ENCODE measurements at places on chromosomes 16 and 17.

DNA sequence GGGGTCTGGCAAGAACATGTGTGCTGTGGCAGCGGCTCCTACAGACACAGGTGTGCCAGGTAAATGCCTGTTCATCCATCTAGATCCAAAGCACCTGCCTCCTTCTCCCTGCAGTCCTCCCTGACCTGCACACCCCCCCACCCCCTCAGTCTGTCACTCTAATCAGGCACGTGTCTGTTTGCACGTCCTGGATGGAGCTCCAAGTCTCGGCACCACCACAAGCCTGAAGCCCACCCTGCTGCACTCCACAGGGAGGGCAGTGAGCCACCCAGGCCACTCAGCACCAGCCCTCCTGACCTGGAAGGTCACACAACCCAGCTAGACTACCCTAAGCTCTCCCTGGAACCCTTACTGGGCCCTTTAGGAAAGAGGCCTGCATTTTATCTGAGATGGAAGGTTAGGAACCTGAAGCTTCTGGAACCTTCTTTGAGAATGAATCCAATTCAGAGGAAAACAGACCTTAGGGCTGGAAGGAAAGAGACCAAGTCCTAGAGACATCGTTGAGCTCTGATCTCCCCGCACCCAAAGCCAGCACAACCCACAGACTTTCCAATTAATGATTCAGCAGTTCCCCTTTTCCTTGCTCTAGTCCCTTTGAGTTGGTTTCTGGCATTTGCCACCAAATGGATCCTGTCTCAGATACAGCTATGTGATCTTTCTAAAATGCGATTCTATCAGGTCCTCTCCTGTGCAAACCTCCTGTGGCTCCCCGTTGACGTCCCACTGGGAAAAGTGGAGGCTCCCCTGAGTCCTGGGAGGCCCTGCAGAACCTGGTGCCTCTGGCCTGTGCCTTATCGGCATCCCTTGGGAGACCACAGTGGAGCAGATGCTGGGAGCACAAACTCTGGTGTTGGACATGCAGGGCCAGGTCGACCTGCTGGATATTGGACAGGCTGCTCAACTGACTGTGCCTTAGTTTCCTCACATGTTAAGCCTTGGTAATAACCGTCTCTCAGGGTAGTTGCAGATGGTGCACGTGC lies 67.9 kb downstream of the PRMT7 start:
- no peak for DNase-seq

DNA sequence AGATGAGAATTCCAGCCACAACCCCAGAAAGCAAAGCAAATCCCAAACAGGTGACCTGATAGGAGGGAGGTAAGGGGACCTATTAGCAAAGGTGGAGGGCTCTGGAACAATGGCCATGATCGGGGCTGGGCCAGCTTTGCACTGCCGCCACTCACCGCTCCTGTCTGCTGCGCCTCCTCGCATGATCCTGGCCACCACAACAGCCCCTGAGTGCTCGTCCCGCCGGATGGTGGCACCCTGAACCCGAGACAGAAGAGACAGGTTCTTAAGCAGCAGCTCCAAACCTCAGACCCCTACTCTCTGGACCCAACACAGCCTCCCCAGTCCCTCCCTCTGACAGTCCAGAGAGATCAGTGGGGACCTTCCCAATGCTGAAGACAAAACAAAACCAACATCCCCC lies 5.3 kb downstream of the MPP3 start:
- no peak for DNase-seq

- no peak for DNase-seq
Observed at GRCh38 chr17:42387661-42388380, 421 bp downstream of the STAT3 start.

DNA sequence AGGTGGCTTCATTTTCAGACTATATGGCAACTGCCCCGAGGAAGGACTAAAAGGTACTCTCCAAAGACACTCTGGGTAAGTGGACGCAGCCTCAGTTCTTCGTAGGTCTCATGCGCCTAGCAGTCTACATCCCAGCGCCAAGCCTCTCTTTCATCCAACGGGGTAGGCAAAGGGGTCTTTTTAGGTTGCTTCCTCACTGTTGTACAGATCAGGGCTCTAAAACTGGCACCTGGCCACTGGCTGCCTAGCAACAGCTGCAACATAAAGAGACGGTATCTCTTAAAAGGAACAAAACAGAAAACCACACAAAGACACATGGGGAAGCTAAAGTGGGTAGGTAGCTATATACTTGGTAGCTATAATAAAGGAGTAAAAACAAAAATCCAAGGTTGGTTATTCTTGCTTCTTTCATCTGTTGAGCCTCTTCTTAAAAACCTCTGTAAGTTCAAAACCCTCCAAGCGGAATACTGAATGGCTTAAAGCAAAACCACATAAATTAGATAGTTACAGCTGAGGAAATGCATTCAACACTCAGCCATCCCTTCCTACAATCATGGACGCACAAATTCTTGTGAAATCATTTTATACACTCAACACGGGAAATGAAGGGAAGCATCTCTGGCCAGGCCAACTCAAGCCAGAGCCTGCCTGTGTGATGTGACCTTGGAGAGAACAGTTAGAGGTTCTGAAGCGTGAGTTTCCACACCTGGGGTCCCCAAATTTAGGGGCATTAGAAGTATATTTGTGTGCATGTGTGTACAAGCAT lies 22.7 kb downstream of the CYTH1 start:
- DNase-seq: no peak

GRCh38 chr17:75313941-75314551 lies 24.8 kb upstream of the SLC25A19 start:
- DNase-seq: no peak

DNA sequence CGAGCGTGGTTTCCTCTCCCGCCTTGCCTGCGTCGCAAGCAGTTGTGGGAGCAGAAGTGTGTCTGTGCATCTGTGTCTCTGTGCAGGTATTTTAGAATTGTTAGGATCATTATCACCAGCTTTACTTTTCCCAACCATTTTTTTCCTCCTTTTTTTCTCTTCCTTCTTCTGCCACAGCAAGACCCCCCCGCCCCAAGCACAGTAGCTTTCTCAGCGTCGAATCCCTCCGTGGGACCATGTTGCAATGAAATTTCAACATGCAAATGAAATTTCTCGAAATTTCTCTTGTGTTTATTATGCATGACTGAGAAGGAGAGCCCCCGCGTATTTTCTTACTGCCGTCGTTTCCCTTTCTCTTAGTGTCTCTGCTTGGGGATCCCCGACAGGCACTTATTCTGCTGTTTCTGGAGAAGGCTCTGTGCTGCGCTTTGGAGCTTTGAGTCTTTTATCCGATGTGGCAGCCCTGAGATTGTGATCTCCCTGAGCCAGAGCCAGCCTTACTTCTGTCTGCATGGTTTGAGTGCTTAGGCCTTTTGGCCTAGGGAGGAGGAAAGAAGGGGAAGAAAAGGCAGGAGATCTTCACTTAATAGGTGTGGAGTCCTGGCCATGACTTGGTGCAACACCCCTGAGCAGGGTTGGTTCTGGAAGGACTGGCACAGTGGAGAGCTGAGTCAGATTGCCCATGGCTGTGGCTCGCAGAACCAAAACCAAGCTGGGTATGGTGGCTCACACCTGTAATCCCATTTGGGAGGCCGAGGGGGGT lies 5.0 kb downstream of the ARMC7 start:
- DNase-seq: no peak

DNA sequence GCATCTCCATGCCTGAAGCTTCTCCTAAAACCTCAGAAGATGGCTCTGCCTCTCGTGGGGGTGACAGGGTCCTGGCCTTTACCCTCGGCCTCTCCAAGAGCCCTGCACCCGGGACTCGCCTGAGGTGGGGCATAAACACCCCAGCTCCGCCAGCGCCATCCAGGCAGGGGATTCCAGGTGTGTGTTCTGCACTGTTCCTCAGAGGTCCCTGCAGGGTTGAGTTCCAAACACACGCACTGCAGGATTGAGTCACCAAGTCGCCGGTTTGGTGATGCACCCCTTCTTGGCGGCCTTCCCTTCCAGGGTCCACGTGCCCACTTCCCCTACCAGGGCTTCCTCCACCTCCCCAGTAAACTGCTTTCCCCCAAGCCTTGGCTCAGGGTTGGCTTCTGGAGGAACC lies 40.0 kb upstream of the RBFOX3 start:
- no peak for DNase-seq
